ENCODE measurements at places on chromosomes 2 and 18.

DNA sequence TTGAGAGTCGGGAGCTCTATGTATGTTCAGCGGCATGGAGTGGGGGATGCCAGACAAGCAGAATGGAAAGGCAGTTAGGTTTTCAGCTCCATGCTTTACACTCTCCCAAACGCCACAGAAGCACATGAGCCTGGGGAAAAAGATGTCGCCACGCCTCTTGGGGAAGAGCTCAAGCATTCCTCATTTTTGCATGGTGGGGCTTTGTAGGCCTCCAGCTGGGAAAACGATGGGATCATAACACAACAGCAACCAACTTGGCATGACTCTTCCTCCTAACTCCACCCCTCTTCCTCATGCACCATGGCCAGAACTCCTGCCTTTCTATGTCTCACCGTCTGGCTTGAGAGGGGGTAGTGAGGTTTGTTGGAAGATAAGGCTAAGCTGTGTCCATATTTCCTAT lies 102.6 kb downstream of the PAX3 start:
- no peak for DNase-seq

- no peak for DNase-seq
Measured at GRCh38 chr2:102262216-102263129, 48.9 kb upstream of the IL1RL1 start.

DNA sequence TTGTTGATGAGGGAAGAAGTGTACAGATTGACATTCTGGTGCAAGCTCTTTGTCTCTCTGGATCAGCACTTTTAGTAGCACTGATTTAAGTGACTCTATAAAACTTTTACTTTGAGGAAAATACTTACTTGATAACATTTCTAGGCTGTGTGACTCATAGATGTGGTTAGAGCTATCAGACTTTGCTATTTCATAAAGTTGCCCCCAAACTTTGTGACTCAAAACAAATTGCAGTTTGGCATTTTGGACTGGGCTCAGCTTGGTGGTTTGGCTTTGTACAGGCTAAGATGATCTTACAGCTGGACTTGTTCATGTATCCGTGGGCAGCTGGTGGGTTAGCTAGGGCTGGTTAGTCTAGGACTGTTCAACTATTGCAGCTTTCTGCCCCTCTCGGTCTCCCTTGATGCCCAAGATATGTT lies 42.1 kb upstream of the GLS start:
- DNase-seq, result no peak

DNA sequence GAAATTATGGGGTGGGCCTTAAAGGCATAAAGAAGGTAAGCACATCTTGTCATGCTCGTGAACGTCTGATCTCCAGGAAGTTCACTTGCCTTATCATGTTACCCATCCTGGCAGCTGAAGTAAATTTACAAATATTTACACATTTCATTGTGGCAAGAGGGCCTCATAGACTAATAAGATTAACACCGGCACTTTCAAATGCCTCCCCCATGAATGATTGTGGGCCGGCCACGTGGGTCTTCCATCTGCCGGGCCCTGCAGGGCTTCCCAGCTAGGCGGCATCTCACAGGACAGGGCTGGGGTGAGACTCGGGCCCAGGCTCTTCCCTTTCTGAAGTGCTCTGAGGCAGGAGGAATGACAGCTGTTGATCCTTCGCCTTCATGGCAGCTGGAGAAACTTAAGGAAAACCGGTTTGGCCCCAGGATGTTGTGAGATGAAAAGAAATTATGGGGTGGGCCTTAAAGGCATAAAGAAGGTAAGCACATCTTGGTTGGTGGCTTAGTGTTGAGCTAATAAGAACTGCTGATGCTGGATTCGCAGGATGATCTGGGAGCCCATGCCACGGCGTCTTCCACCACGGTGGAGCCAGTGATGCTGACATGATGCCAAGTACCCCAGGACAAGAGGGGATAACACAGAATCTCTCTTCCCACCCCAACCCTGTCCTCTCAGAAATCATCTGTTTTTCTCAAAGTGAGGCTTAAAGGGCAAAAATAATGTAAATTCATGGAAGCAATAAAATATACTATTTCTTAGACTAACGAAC lies 176.3 kb downstream of the SEPTIN10 start:
- DNase-seq, result peak; percentile 75
